ENCODE measurements at places on chromosomes 16 and 17.

GRCh38 chr17:64278614-64279013, 15.6 kb upstream of the TEX2 start:
- DNase-seq, result no peak

DNA sequence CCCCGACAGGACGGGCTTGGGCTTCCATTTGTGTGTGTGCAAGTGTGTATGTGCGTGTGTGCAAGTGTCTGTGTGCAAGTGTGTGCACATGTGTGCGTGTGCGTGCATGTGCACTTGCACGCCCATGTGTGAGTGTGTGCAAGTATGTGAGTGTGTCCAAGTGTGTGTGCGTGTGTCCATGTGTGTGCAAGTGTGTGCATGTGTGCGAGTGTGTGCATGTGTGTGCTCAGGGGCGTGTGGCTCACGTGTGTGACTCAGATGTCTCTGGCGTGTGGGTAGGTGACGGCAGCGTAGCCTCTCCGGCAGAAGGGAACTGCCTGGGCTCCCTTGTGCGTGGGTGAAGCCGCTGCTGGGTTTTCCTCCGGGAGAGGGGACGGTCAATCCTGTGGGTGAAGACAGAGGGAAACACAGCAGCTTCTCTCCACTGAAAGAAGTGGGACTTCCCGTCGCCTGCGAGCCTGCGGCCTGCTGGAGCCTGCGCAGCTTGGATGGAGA, 23.1 kb upstream of the ITGAX start:
- DNase-seq, result no peak

DNA sequence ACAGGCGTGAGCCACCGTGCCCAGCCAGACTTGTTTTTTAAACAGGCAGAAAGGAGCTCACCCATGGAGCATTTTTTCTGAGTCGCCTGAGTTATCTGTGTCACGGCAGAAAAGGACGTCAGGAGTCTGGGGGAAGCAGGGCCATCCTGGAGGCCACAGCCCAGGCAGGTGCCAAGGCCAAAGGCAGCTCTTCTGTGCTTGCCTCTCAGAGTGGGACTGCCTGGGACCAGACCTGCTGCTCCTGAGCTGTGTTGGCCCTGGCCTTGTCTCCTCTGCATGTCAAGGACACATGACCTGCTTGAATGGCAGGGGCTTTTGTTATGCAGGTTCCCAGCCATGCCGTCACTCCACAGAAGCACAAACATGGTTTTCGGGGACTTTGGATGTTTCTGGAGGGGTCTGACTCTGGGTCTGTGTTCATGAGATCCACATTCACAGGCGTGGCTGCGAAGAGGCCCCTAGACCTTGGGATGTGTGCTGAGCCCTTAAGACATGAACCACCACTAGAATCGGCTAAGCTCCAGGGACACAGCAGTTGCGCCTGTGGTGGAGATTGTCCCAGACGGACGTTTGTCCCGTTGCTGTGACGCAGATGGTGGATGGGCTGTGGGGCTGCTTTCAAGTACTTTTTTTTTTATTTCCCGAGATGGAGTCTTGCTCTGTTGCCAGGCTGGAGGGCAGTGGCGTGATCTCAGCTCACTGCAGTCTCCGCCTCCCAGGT, 33.8 kb downstream of the FOXK2 start:
- no peak for DNase-seq

DNA sequence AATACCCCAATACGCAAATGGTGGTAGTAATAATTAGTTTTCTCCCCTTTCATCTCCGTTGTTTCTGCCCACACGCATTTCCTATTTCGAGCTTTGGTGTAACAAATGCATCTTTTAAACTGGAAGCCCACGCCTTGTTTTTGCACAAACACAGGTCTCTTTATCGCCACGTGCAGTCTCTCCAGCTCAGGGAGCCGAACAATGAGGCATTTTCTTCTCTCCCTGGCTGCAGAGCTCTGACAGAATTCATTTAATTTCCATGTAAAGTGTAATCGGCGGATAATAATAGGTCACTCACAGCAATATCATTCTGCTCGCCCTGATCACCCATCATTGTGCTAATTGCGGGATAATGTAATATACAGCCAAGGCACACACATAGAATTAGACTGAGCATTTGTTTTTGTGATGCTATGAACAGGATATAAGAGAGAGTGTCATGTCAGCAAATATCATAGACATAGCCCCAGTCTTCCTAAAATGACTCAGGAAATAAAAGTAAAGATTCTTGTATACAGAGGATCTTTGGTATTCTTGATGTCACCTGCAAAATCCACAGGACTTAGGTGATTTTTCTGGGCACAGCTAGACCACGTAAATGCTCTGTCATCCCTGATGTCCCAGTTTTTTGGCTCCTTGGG, 452.6 kb upstream of the CDH11 start:
- no peak for DNase-seq

GRCh38 chr17:41490000-41490990, 585 bp upstream of the KRT36 start:
- no peak for DNase-seq

DNA sequence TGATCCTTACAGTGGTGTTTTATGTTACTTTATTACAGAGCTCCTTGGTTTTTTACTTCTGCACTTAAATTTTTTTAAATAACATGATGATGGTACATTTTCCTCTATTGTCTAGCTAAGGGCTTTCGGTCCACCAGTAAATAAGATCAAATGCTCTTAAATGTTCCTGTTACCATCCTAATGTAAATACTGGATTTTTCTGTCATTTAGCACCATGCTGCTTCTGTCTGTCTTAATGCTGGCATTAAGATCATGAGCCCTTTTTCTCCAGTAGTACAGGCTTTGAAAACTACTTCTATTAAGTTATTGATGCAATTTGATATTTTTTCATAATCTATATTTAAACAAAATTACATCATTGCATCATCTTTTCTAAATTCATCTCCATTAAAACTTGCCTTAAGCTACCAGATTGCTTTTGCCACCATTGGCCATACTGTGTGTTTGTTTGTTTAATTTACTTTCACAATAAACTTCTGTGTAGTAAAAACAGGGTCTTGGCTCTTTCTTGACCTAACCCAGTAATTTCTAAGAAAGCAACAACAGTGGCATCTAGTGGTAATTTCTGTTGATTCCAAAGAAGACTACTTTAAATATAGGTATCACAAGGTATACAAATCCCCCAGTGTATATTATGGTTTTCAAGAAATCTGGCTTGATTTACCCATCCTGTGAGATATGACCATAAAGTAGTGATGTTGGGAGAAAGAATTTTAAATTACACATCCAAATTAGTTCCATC, 9.0 kb upstream of the PHAF1 start:
- no peak for DNase-seq

GRCh38 chr16:57474671-57475661, 11.3 kb downstream of the DOK4 start:
- no peak for DNase-seq

GRCh38 chr17:45270828-45271418, 9.0 kb upstream of the SPATA32 start:
- no peak for DNase-seq

DNA sequence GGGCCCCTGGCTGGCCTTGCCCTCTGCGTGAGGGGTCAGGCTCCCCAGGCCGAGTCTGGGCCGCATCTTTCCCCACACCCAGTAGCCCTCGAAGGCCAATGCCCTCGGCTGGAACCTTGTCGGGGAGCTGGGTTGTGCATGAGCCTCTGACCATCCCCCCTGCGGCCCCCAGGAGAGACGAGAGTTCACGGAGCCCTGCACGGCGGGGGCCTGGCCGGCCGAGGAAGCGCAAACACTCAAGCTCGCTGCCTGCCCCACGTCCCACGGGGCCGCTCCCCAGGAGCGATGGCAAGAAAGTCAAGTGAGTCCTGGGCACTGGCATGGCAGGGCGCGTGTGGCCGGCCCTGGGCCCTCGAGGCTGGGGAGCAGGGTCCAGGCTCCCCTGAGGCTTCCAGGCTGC, 57.3 kb downstream of the BAHCC1 start:
- DNase-seq, result no peak

GRCh38 chr17:15287538-15288267, 22.6 kb upstream of the PMP22 start:
- no peak for DNase-seq

DNA sequence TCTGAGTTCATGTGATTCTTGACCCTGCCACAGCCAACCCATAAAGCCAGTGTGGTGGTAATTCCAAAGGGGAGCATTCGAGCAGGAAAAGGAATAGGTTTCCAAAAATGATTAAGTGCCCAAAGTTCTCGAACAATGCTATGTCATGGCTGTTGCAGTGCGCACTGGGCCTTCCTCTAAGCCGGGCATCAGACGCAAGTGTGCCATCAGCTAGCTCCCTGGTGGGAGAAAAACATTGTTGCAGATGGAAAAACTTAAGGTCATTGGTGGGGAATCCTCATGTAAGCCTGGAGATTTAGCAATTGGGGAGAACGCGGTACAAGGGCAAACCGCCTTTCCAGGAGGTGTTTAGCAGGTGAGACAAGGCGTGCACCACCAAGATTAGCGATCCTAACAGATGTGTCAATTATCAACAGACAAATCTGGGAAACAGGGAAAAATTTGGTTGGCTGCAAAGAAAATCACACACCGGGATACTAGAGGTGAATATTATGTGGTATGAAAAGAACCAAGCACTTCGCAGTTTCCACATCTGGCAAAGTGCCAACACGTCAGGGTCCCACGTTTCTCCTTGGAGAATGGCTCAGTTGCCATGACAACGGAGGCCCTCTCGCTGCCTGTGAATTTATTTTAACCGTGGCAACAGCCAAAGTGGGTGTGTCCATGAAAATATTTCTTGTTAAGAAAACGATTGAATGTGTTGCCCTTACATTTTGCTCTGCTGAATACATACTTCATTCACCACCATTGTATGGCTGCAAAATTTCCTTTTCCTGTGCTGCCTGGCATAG, 118.5 kb upstream of the CACNG5 start:
- DNase-seq, result no peak
